HepG2 (cell line): ENCODE measurements at places on chromosomes 13 and 19. TPM values are rescaled to one million over a fixed set of nuclear protein-coding genes. Genes with fewer than 3 reads are reported as not detected.

- no peak for DNase-seq
Observed at GRCh38 chr19:31613683-31614219, 264.5 kb upstream of the TSHZ3 start.

DNA sequence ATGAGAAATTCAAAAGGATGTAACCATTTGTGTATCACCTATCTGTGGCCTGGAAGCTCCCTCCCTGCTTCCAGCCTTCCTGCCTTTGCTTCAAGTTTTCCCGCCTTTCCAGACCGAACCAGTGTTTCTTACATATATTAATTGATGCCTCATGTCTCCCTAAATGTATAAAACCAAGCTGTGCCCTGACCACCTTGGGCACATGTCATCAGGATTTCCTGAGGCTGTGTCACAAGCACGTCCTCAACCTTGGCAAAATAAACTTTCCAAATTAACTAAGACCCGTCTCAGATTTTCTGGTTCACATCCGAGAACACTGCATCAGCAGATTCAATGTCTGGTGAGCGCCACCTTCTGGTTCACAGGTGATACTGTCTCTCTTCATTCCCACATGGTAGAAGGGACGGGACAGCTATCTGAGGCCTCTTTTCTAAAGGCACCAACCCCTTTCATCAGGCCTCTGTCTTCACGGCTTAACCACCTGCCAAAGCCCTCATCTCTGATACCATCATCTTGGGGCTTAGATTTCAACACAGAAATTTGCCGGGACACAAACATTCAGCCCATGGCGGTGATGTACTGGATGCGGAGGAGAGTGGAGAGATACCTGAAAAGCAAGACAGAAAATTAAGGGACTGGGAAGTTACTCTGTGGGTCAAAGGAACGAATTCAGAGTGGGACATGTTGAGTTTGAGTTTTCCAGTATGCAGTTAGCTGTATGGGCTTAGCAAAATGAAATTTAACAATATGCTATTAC is 58.7 kb upstream of the PABPC3 start:
- peak; percentile 52 for DNase-seq

DNA sequence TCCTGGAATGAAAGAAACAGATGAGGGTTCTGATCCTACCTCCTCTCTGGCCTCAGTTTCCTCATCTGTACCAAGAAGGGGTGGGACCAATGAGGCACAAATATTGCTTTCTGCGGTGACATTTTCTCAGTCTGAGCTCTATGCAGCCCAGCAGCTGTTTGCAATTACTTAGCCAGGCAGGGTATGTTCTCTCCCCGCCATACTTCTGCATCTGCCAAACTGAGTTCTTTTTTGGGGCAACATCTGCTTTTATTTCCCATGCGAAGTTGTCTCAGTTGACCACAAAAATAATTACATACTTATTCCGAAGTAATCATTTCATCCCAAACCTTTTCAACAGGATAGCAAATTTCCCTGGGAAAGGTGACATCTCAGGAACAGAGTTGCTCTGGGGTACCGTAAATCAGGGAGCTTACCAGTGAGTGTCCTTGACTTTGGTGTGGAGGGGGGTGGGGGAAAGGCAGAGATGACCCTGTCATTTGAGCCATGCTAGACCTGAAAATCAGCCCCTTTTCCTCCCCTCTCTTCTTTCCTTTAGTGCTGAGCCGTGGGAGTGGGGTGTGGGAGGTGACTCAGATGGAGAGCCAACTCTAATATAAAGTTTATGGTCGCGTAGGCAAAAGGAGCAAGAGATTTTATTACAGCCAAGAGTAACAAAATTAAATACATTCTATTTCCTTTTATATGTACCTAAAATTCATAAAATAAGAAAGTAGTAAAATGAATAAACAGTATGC is 165.7 kb upstream of the KL start:
- DNase-seq, result no peak

The ADGRE2 gene
- 0.03 TPM in 1 of 2 replicates, not detected in the other for polyA plus RNA-seq

The IGFL1 gene
- polyA plus RNA-seq, result not detected in 2 replicates

The SHISA7 gene
- polyA plus RNA-seq, result not detected in 2 replicates

GRCh38 chr19:46413262-46414031 is at the start of gene CCDC8:
CCDC8 (minus strand) TSS chr19:46413564; CDS start chr19:46412810, 754 bp downstream.
- DNase-seq, result no peak

DNA sequence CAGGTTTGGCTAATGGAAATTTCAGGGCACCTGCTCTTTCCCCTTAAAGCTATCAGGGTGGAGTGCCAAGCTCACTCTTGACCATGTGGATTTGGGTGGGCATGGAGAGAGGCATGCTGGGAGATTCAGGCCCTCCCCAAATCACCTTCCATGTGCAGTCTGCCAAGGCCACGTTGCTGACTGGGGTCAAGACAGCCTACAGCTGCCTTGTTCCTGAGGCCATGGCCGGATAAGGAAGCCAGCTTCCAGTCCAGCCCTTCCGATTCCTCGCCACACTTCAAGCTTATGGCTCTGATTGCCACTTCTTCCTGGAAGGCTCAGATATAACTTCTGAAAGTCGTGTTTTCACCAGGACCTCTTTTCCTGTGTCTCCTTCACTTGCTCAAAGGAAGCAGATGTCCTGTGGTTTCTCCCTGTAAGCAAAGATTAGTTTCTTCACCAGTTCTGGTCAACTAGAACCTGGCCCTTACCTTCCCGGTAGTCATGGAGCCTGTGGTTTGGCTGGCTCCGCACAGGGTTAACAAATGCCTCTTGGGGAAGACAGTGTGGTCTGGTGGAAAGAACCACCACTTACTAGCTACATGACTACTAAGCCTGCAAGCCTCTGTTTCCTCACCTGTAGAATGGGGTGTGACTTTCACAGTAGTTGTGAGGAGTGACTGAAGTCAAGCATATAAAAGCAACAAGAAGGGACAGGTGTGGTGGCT is 16.1 kb upstream of the TPT1 start:
- no peak for DNase-seq

DNA sequence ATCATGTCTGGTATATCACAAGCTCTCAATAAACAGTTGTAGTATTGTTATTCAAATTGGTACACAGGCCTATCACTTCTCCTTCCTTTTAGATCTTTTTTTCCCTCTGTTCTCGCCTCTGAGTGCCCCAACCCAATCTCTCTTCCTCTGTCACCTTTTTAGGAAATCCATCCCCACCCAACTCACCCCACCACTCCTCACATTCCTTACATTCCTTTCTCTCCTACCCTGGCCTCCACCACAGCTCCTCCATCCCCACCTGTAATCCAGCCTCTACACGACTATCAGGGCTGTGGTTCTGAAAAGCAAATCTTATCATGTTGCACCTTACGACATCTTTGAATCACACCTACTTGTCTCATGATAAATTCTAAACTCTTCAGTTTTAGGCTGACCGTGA is 545.4 kb upstream of the GPC6 start:
- no peak for DNase-seq

The CYP2A7 gene
- polyA plus RNA-seq, result not detected in 2 replicates

- no peak for DNase-seq
Observed at GRCh38 chr19:8257052-8257443, 47.9 kb downstream of the CERS4 start.

GRCh38 chr13:36282821-36283432 is 14.7 kb downstream of the CCDC169 start:
- DNase-seq, result peak; percentile 17

DNA sequence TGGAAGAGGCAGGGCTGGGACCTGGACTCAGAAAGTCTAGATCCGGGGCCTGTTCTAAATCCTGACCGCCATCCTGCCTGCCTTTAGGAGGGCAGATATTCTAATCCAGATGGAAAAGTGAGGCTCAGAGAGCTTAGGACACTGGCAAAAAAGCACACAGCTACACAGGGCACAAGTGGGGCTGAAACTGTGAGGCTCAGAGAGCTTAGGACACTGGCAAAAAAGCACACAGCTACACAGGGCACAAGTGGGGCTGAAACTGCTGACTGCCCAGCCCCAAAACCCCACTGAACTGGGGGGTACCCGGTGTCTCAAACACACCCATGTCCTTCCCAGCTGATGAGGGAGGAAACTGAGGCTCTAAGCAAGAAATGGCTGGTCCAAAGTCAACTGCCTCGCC is 2.0 kb downstream of the AKT1S1 start:
- DNase-seq, result no peak

DNA sequence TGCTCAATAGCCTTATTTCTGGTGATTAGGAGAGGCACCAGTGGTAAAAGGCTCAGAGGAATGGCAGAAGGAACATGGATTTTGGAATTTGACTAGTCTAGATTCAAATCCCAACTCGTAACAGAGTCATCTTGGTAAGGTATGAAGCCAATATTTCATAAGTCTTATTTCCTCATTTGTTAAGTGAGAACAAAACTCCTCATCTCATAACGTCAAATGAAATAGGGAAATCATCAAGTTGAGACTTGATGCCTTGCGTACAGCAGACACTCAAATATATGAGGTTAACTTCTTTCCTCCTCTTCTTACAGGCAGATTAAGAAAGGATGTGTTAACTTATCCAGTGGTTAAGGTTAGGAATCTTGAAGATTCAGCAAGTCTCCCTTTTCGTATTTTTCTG is 189.2 kb downstream of the DLEU7 start:
- no peak for DNase-seq

The ZNF600 gene
- polyA plus RNA-seq, result 15.0 and 16.7 TPM in 2 replicates

- DNase-seq, result no peak
Observed at GRCh38 chr13:110030394-110030928, 244.1 kb upstream of the IRS2 start.

The SIGLEC14 gene
- polyA plus RNA-seq, result 0.04 and 0.05 TPM in 2 replicates

DNA sequence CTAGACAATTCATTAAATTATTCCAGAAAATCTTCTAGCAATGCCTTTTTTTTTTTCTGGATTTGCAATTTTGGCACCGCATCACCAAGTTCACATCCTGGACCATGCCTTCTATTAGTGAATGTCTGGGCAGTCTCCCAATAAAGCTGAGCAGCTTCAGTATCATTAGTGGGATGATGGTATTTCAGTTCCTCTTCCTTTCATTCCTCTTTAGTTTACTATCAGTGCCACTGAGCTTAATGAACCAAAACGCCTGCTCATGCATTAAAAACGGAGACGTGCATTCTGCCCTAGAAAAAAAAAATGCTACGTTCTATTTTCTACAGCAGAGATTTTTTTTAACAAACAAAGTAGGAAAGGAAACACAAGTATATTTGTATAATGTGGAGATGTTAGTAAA is 343.0 kb downstream of the PCDH9 start:
- no peak for DNase-seq

DNA sequence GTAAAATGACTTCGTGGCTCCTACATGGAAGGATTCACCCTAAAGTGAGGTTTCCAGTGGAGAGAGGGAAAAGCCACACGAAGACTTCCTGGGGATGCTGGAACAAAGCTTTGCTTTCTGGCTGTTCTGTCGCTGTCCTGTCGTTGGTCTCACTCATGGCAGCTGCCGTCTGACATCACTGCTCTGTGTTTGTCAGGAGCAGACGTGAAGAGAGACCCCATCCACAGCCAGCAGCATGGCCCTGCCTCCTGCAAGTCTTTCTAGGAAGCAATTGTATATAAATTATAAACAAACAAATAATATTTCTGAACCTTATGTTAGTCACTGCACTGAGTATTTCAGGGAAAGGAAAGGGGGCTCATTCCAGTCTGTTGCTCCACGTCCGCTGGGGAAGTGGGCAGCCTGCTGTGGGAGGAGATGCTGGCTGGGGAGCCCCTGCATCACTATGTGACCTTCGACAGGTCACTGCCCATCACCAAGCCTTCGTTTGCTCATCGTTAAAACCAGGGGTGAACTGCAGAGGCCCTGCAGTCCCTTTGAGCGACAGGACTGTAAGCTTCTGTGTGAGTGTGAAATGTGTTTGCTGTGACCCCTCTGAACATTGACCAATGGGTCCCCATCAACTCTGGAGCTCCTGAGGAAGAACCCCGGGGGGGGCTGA is 151.0 kb downstream of the DCT start:
- no peak for DNase-seq

- DNase-seq, result no peak
Observed at GRCh38 chr13:107937848-107938247, 277.5 kb downstream of the LIG4 start.

The KPTN gene
- polyA plus RNA-seq, result 13.3 and 17.6 TPM in 2 replicates

GRCh38 chr19:16420781-16421386 is 50.9 kb downstream of the EPS15L1 start:
- no peak for DNase-seq

The KLK1 gene
- not detected in 2 replicates for polyA plus RNA-seq

DNA sequence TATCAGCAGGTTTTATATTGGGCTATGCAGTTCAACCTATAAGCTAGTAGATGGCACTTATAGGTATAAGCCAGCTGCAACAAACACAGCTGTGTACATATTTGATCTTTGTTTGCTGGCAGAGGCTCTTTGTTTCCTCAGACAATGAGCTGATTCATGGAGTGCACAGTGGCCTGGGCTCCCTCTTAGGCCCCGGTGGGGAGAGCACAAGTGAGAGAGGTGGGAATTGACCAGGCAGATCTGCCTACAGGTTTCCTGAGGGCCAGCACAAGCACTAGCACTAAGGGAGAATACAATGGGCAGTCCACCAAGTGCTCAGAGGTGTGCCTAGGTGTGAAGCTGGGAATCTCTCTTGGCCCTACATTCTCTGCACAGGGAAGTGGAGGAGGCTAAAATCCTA is 1390.7 kb downstream of the SLITRK5 start:
- peak; percentile 65 for DNase-seq

GRCh38 chr13:78129823-78130222 is 211.2 kb upstream of the EDNRB start:
- DNase-seq, result no peak

The MBD3L2 gene
- not detected in 2 replicates for polyA plus RNA-seq

- DNase-seq, result peak; percentile 28
Observed at GRCh38 chr19:56837492-56838023, 3.0 kb downstream of the PEG3 start.

DNA sequence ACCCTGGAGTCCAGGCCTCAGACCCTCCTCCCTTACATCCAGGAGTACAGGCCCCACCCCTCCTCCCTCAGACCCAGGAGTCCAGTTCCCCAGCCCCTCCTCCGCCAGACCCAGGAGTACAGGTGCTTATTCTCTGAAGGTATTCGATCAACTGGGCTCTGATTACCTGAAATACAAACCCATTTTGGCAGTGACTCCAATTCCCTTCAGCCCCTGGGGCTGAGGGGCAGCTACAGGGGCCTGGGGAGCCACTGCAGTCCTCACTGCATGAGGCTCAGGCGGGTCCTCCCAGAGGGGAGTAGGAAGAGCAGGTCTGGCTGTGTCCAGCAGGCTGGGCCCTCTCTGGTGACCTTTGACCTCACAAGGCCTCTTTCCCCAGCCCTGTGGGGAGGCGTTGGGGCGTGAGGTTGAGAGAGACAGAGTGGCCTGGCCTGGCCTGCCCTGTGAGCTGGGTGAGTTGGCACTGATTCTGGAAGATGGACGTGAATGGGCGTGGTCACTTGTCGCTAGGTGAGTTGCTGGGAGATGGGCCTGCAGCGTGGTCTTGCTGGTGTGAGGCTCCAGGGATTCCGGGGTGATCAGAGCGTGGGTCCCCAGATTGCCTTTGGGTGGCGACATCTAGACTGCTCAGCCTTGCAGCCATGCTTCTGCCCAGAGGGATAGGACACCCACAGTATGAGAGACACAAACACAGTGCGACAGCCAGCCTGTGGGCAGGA is 3.1 kb downstream of the BCAT2 start:
- DNase-seq, result peak; percentile 50
